ENCODE measurements at places on chromosomes 5 and 9.
A peak's percentile ranks its signal among the peaks of the same experiment; 100 is the strongest.

- DNase-seq = no peak
Observed at GRCh38 chr5:19855453-19855852, 132.5 kb downstream of the CDH18 start.

- no peak for DNase-seq
Observed at GRCh38 chr9:87545858-87546257, 48.2 kb downstream of the DAPK1 start.

- no peak for DNase-seq
Observed at GRCh38 chr9:37184905-37185867, 64.8 kb downstream of the ZCCHC7 start.

GRCh38 chr9:121735065-121735792, 83.8 kb downstream of the DAB2IP start:
- no peak for DNase-seq

GRCh38 chr9:125176636-125177035, 13.0 kb downstream of the PPP6C start:
- DNase-seq = no peak

DNA sequence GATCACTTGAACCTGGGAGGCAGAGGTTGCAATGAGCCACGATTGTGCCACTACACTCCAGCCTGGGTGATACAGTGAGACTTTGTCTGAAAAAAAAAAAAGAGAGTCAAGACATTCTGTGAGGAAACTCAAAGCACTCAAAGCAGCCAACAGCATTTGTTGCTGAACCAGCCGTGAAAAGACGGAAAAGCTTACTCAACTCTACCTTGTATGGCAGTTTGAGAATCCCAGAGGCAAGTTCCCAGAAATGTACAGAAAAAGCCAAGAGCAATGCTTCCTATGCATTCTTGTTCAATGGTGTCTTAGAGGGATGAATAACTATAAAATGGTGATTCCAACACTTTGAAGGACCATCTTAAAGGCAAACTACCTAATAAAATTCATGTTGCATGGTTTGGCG, 170.2 kb downstream of the HSD17B3 start:
- no peak for DNase-seq

DNA sequence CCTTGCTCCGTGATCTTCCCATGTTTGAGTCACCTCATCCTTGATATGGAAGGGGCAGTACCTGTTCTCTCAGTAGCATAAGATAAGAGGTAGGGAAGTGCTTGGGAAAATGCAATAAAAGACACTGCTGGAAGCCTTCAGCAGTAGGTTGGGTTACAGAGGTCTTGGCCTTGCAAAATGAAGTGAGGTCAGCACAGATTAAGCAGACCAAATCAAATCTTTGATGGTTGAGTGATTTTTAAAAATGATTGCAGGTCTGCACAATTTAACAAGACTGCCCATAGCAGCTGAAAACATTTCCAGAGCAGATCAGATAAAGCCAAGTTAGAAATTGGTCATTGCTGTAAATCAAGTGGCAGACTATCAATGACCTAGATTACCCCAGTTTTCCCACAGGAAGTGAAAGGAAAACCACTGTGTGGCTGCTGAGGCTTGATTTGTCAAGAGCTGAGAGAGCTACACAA, 32.9 kb downstream of the PALM2AKAP2 start:
- DNase-seq = no peak

DNA sequence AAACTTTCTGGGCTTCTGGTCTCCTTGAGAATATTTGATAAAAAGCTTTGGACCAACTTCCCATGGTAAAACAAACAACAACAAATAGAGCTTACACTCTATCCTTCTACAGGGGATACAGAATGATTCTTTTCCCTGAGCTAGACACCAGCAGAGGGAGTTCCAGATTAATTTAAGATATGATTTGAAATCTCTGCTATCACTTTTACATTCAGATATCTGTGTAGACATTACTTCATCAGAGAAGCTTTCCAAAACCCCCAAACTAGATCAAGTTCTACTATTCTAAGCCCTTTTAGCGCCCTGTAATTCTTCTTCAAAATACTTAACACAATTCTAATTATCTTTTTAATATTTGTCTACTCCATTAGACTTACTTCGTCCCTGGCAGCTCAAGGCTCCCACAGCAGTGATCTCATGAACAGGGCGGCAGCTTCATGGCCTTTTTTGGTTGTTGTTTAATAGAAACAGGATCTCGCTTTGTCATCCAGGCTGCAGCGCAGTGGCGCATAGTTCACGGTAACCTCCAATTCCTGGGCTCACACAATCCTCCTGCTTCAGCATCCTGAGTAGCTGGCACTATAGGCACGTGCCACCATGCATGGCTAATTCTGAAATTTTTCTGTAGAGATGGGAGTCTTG, 955 bp upstream of the GALNT12 start:
- DNase-seq = no peak

DNA sequence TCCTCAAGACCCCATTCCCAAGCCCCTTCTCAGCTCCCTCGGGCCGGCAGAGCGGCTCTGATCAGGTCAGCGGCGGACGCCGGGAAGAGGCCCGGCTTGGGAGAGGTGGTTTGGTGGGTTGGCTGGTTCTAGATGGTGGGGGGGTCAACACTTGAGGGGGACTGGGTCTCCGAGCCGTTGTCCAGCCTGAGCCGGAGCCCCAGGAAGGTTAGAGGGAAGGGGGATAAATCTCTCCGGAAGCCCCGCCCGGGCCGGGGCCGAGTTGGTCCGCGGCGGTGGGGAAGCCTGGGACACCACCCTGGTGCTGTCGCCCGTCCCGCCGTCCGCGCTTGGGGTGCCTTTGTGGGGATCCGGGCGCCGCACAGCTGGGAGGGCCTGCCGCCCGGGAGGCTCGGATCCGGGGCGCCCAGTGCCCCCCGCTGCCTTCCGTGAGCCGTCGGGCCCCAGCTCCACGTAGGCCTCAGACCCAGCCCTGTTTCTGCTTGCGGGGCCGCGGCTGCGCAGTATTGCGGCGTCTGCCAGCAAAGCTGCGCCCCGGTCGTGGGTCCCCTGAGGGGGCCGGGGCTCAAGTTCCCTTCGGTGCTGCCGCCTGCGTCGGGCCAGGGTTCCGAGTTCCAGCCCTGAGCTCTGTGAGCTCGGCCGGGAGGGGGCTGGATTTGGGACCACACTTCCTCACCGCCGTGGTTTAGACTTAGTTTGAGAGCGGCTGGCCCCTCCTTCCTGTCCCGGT, 542 bp upstream of the TRIM52 start:
- peak; percentile 75 for DNase-seq

GRCh38 chr9:85741095-85741874, 469 bp downstream of the AGTPBP1 start:
- DNase-seq = peak; percentile 72

- DNase-seq = no peak
Observed at GRCh38 chr5:74953937-74954720, 87.9 kb upstream of the FAM169A start.

GRCh38 chr9:96450613-96451528, 902 bp downstream of the HABP4 start:
- DNase-seq = peak; percentile 37

DNA sequence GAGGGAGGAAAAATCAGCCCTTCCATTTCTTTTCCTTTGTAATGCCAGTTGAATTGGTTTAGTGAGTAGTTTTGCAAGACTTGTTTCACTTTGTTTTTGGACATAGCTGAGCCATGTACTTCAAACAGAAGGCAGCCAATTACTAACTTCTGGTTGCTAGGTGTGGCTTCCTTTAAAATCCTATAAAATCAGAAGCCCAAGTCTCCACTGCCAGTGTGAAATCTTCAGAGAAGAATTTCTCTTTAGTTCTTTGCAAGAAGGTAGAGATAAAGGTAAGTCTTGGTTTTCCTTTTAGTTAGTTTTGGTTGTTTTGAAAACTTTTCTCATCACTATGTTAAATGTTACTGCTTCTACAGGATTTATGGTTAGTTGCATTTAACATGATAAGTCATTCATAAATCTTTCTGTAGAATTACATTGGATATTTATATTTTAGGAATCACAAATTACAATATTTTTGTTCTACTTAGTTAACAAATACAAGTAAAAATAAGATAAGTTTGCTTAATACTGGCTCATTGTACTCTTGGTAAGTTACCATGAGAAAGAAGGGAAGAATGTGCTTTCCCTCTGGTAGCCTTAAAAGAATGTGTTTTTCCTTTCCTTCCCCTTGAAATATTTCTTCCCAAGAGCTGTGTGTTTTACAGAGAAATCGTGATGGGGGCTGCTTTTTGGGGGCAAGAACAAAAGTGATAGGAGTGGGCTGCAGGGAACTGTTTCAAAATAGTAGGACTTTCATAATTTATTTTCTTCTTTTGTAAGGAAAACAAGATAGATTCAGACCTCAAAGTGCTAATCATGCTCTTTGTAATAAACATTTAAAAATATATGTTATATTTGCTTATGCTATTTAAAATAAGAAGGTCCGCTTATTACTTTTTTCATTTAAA, at the start of gene ANXA1:
TSS of gene ANXA1 (plus strand) at position 213 of the 890 bp plus-strand sequence. CDS start 6,671 bp downstream, outside the sequence.
- peak; percentile 90 for DNase-seq

GRCh38 chr5:130136300-130136699, 232.0 kb downstream of the CHSY3 start:
- no peak for DNase-seq

DNA sequence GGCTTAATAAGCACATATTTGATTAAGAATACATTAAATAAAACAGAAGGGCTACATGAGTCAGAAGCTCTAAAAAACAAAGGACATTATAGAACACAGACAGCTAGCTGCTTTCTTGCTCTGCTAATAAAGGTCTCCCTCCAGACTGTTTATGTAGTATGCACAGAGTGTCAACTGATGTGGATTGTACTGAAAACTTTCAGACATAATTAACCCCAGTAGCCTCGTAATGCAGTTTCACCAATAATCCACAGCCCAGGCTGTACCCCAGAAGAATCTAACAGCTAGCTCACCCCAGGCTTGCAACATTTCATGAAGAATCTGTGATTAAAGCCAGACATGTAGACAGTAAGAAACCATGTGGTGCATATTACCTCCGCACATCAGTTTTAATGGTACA, 30.8 kb downstream of the FGF10 start:
- no peak for DNase-seq
